ENCODE measurements at places on chromosomes 11 and 22. TPM values are rescaled to one million over a fixed set of nuclear protein-coding genes. Genes with fewer than 3 reads are reported as not detected.
A peak's percentile ranks its signal among the peaks of the same experiment; 100 is the strongest.

DNA sequence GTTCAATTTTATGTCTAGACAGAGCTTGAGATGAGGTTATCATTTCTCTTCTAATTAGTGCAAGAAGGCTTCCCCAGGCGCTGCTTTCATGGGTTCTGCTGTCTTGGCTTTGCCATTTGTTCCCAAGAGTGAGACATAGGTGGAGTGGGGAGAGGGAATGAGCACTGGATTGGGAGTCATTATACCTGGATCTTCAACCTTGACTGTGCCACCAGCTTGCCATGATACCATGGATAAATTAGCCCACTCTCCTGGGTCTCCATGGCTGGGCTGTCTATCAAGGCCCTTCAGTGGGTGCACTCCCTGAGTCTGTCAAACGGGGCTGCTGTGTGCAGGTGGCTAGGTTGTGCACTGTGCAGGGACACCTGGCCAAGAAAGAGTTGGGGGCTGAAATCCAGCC, 15.6 kb upstream of the NECTIN1 start:
- no peak overlapping the region for H3K27ac ChIP-seq
- no peak for DNase-seq
- H3K4me3 ChIP-seq: no peak overlapping the region
- no peaks in the 10 kb centered on the region for H3K4me1 ChIP-seq
- no peaks in the 10 kb centered on the region for H3K27me3 ChIP-seq
- H3K36me3 ChIP-seq: no peaks in the 10 kb centered on the region

GRCh38 chr11:115390441-115390840, 113.8 kb downstream of the CADM1 start:
- no peak overlapping the region for H3K27ac ChIP-seq
- no peaks in the 10 kb centered on the region for H3K36me3 ChIP-seq
- no peak for DNase-seq
- H3K4me1 ChIP-seq: no peaks in the 10 kb centered on the region
- H3K27me3 ChIP-seq: no peaks in the 10 kb centered on the region
- H3K4me3 ChIP-seq: no peak overlapping the region

Gene HOATZ
- not detected for total RNA-seq

GRCh38 chr11:45543808-45544422, 121.5 kb downstream of the CHST1 start:
- no peak overlapping the region for H3K27ac ChIP-seq
- no peaks in the 10 kb centered on the region for H3K27me3 ChIP-seq
- H3K4me1 ChIP-seq: no peaks in the 10 kb centered on the region
- DNase-seq: no peak

Gene CHRM4
- total RNA-seq: not detected

DNA sequence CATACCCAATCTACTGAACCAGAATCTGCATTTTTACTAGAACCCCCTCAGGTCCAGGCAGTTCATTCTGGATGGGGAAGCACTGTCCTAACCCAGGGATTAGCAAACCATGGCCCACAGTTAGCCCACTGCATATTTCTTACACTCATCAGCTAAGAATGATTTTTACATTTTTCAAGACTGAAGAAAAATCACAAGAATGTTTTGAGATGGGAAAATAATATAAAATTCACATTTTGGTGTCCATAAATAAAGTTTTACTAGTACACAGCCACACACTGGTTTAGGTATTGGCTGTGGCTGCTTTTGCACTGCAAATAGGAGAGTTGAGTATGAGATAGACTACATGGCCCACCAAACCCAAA, 59.4 kb downstream of the PPFIBP2 start:
- no peaks in the 10 kb centered on the region for H3K27me3 ChIP-seq
- no peaks in the 10 kb centered on the region for H3K36me3 ChIP-seq
- H3K27ac ChIP-seq: no peak overlapping the region
- no peak overlapping the region for H3K4me3 ChIP-seq
- DNase-seq: no peak
- peaks cover 24% of the 10 kb centered on the region for H3K4me1 ChIP-seq

Gene APOC3
- not detected for total RNA-seq

DNA sequence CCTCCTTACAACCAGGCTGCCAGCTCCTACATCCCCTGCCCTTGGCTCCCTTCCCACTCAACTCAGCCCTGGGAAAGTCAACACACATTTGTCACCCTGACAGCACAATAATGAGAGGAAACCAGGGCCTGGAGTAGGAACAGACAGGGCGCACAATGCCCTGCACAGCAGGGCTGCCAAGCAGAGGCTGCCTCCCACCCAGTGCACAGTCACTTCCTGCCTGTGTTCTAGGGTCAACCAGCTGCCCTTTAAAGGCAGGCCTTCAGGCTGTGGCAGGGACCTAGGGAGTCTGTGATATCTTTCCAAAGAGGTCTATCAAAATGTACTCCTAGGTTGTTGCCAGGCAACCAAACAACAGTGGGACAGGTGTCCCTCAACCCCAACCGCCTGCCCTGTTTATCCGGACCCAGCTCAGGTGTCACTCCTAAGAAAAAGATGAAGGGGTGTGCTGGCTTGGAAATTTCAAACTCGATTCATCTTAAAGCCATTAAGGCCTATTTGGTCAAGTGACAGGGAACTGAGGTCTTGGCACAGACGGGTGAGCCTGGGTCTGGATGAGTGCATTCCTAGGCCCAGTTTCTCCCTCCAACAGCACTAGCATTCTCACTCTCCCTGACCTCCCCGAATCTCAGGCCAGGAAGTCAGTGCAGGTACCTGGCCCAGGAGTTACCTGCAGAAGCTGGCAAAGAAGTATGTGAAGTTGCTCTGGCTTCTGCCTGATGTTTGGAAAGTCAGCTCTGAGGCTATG, 110.3 kb upstream of the PITPNB start:
- H3K27ac ChIP-seq: peak overlapping the region; percentile 88
- no peaks in the 10 kb centered on the region for H3K36me3 ChIP-seq
- H3K27me3 ChIP-seq: no peaks in the 10 kb centered on the region

Gene OR4D5
- not detected for total RNA-seq

- no peaks in the 10 kb centered on the region for H3K36me3 ChIP-seq
- no peaks in the 10 kb centered on the region for H3K4me1 ChIP-seq
- no peak overlapping the region for H3K27ac ChIP-seq
- H3K4me3 ChIP-seq: no peak overlapping the region
- H3K27me3 ChIP-seq: no peaks in the 10 kb centered on the region
Observed at GRCh38 chr11:30509364-30509763, 76.8 kb downstream of the MPPED2 start.

DNA sequence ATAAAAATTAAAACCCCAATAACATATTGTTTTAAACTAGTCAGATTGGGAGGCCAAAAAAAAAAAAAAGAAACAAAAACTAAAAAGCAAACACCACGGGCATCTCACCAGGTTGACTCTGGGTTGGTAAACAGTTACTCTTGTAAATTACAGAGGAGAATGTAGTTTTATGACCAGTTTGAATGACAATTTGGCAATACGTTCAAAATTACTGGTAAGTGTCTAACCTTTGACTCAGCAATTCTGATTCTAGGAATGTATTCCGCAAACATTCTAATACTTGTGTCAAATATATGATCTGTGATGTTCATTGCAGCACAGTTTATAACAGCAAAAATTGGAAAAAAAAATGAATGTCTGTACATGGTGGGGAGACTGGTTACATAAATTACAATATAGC, 1376.0 kb downstream of the TBC1D22A start:
- no peak overlapping the region for H3K4me3 ChIP-seq
- no peaks in the 10 kb centered on the region for H3K36me3 ChIP-seq
- peaks cover 4% of the 10 kb centered on the region for H3K27me3 ChIP-seq
- H3K27ac ChIP-seq: no peak overlapping the region
- DNase-seq: no peak
- no peaks in the 10 kb centered on the region for H3K4me1 ChIP-seq

Gene APOBEC3B
- 0.33 TPM for total RNA-seq

DNA sequence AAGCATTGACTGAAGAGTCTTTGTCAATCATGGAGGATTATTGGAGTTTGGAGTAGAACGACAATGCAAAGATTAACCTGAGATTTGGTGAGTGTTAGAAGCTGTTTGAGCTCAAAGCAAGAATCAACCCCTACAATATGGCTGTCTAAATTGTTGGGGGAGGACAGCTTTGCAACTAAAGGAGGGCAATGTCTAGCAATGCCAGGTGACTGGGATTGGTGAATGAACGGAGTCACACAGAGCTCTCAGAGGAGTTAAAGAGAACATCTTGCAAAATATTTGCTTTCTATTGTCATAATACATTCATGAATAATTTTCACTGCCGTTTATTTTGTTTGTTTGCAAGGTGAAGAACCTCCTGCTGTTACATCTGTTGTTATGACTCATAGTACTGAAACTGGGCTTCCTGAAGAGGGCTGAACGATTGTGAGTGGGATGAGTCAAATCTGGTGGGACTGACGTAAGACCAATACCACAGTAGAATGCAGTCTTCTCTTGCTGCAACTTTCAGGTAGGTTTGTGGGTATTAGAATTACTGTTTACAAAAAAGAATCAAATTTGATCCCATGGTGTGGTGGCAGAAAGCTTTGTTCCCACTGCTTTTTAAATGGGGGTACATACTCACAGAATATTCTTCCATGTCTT, 281.9 kb downstream of the CADM1 start:
- H3K27me3 ChIP-seq: no peaks in the 10 kb centered on the region
- H3K27ac ChIP-seq: no peak overlapping the region
- no peaks in the 10 kb centered on the region for H3K4me1 ChIP-seq
- no peak overlapping the region for H3K4me3 ChIP-seq

Gene KCNQ1
- total RNA-seq: 5.1 TPM

Gene PRCP
- total RNA-seq: 54.4 TPM

- peaks cover 14% of the 10 kb centered on the region for H3K4me1 ChIP-seq
- peak; percentile 46 for DNase-seq
- no peaks in the 10 kb centered on the region for H3K36me3 ChIP-seq
Observed at GRCh38 chr22:23256986-23257888, 76.9 kb downstream of the BCR start.
